Esophagus squamous epithelium (tissue), 5 donors: ENCODE measurements at places on chromosomes 7 and 10.

GRCh38 chr10:116470071-116470470 lies 42.4 kb downstream of the PNLIPRP3 start:
- DNase-seq = no peak

DNA sequence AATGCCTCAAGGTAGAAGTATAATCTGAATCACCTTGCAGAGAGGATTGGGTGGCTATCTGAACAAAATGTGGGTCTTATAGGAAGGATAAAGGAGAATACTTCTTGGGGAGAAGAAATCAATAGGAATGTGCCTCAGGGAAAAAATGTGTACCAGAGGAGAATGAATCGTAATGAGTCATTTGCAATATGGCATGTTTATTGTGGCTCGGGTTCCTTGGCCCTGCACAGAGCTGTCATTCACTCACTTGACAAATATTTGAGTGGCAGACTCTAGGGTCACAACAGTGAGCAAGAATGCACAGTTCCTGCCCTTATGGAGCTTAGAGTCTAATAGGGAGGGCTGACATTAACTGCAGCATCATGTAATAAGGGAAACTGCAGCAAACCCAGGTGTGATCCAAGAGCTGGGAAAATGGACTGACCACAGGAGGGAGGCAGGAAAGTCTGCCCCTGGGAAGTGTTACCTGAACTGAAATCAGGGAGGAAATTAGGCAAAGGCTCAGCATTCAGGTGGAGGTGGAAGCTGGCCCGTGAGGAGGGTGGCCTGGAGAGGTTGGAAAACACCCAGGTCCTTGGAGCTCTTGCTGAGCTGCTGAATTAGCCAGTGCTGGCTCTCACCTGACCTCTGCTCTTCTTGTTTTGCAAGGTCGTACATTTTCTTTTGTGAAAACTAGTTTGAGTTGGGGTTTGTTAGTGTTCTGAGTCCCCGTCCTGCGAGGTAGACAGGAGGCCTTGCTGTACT lies 203.9 kb downstream of the FRMD4A start:
- DNase-seq = no peak

DNA sequence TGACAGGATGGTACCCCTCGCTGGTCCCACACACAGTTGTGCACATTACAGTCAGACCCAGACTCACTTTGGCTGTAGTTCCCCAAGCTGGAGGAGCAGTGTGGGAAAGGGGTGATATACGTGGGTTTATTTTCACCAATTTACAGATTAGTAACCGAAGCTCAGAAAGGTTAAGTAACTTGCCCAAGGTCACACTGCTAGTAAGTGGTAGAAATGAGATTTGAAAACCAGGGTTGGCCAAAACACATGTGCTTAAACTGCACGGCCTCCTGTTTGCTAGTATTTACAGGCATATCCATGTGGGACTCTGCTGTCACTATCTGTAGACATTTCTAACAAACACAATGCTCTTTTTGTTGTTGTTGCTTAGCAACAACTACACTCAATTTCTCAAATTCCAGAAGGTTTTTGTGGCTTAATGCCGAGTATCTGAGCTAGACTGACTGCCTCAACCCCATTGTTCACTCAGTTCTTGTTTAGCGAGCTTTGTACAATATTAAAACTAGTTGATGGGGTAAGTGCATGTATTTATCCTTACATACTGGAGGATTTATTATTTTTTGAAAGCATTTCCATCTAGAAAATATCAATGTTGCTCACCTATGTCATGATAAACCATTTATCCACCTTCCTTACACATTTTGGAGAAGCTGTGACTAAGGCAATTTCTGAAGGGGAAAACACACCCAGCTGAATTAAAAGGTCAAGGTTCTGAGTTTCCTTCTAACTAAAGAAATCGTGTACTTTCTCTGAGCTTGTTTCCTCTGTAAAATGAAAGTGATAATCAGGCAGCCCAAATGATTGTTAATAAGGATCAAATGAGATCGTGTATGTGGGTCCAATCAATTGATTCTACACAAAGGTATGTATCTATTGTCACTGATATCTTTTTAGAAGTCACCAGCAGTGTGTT lies 5.3 kb upstream of the TMEM139 start:
- no peak for DNase-seq

DNA sequence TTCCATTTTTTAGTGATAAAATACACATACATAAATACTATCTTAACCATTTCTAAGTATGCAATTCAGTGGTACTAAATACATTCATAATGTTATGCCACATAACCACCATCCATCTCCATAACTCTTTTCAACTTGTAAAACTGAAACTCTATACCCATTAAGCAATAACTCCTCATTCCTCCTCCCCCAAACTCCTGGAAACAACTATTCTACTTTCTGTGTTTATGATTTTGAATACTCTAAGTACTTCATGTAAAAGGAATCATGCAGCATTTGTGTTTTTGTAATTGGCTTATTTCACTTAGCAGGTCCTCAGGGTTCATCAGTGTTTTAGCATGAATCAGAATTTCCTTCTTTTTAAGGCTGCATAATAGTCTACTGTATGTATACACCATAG lies 131.8 kb downstream of the TES start:
- no peak for DNase-seq

DNA sequence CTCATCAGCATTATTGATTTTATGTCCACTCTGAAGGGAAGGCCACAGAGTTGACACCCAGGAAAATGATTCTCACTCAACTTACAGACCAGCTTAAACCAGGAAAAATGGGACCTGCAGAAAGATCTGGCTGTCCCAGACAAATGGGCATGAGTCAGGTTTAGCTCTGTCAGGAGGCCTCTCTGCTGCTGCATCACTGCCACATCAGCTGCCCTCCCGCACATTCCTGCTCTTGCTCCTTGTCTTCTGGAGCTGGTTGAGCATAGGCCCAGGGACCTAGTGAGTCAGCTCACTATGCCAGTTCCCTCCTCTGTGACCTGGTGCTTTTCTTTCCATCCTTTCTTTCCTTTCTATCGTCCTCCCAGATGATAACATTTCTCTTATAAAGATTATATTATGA lies 18.8 kb upstream of the SMNDC1 start:
- no peak for DNase-seq

- DNase-seq = no peak
Measured at GRCh38 chr10:96890580-96890979, 58.5 kb downstream of the LCOR start.

GRCh38 chr7:7554649-7555575 lies 11.8 kb upstream of the MIOS start:
- DNase-seq = no peak

DNA sequence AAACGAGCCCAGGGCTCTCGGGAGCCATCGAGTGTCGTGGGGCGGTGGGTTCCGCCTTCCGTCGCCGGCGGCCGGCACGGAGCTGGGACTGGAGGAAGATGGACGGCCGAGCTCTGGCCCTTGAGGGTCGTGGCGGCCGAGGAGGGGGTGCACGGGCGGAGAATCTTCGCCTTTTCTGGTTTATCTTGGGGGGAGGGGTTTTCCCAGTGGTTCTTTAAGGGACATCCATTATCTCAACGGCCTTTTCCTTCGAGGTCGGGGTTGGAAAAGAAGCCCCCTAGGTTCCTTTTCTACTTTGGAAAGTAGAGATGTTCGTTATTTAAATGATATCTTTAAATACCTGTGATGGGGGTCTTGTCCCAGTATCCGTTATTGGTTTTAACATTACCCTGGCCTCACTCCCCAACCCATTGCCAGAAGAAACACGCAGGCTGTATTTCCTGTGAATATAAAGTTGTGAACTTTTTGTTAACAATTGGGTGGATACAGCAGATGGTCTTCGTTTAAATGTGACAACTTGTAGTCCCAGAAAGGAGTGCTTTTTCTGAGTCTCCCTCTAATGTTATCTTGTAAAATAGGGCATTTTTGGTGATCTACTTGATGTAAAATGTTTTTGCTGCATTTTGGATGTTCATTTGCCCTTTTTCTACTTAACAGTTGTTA lies 765 bp downstream of the CCAR1 start:
- DNase-seq = no peak

GRCh38 chr7:138015096-138015495 lies 13.2 kb upstream of the CREB3L2 start:
- DNase-seq = no peak

DNA sequence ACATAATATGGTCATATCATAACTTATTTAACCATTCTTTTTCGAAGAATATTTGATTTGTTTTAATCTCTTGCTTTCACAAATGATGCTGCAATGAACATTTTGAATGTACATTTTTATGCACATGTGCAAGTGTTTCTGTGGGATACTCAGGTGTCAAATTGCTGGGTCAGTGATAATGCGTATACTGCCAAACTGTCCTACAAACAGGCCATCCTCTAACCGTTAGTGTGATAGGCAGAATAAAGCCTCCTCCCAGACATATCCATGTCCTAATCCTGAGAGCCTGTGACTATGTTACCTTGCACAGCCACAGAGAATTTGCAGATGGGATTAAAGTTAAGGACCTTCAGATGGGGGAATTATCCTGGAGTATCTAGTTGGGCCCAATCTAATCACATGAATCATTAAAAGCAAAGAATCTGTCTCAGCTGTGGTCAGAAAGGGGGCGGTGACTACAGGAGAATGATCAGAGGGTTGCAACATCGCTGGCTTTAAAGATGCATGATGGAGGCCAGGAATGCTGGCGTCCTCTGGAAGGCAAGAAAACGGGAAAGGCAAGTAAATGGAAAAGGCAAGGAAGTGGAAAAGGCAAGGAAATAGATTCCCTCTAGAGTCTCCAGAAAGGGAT lies 46.7 kb downstream of the FZD1 start:
- DNase-seq = no peak

DNA sequence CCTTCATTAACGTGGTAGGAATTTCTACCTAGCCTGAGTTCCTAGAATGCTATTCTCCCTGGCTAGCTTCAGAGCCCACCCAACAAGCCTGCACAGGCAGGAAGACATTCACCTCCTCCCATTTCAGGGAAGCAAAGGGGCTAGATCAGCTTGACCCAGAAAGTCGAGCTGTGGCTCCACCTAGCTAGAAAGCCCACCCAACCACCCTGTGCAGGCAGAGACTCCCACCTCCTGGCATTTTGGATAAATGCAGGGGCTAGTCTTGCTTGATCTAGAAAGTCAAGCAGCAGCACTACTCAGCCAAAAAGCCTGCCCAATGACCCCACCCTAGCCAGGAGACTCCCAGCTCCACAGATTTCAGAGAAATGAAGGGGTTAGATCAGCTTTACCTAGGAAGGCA lies 479.5 kb downstream of the SDK1 start:
- no peak for DNase-seq
